Chondrocyte (in vitro differentiated cells): ENCODE measurements at places on chromosomes 12 and 14.

DNA sequence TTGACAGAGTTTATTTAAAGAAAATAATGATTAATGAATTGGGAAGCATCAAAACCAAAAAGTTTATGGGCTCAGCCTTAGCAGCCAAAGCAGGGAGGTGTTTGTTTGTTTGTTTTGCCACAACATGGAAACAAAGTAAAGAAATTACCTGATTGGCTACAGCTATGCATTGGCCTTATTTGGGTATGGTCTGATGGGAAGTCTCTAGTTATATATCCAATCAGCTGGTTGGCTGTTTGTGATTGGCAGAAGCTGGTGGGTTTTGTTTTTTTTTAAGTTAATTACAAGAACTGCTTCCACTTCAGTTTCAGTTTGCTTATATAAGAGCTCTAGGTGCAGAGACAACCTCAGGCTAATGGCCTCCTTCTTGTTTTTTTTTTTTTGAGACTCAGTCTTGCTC is 4.6 kb upstream of the LEMD3 start:
- DNase-seq = no peak
- no peaks in the 10 kb centered on the region for H3K36me3 ChIP-seq
- H3K27me3 ChIP-seq = peaks cover 27% of the 10 kb centered on the region
- H3K27ac ChIP-seq = no peak overlapping the region
- peaks cover 7% of the 10 kb centered on the region for H3K4me1 ChIP-seq
- H3K4me3 ChIP-seq = no peak overlapping the region

- DNase-seq = no peak
- peaks cover 19% of the 10 kb centered on the region for H3K27me3 ChIP-seq
- H3K4me3 ChIP-seq = no peak overlapping the region
- H3K4me1 ChIP-seq = no peaks in the 10 kb centered on the region
- peaks cover 3% of the 10 kb centered on the region for H3K36me3 ChIP-seq
Measured at GRCh38 chr14:95352481-95352880, 32.8 kb upstream of the CLMN start.

DNA sequence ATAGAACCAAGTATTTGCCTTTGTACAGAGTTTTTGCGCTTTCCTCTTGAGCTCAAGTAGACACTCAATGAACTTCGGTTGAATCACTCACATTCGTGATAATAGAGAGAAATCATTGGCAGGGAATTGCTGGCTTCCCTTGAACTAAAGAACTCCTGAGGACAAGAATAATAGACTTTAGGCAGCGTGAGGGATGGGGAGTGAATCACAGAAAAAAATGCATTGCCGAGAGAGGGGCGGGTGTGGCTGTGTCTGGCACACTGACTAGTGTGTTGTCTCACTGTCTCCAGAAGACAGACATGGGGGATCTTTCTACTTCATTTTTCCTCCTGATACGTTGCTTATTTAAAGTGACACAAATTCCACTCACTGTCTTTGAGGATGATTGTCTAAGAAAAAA is 805.2 kb downstream of the BCL11B start:
- no peaks in the 10 kb centered on the region for H3K36me3 ChIP-seq
- H3K4me1 ChIP-seq = no peaks in the 10 kb centered on the region
- H3K27me3 ChIP-seq = no peaks in the 10 kb centered on the region
- no peak overlapping the region for H3K4me3 ChIP-seq
- DNase-seq = no peak

- peak overlapping the region; percentile 77 for H3K4me3 ChIP-seq
- no peaks in the 10 kb centered on the region for H3K27me3 ChIP-seq
- H3K27ac ChIP-seq = peak overlapping the region; percentile 46
- DNase-seq = no peak
- H3K4me1 ChIP-seq = peaks cover 41% of the 10 kb centered on the region
Measured at GRCh38 chr14:96363751-96364336, 518 bp downstream of the GSKIP start.

GRCh38 chr12:117072736-117073490 is 26.3 kb downstream of the TESC start:
- DNase-seq = no peak
- no peak overlapping the region for H3K27ac ChIP-seq
- H3K36me3 ChIP-seq = no peaks in the 10 kb centered on the region
- H3K4me3 ChIP-seq = no peak overlapping the region
